Tibial artery (tissue), 4 donors: ENCODE measurements at places on chromosomes 1 and 21.

GRCh38 chr1:195794225-195794624 lies 814.0 kb downstream of the KCNT2 start:
- no peak for DNase-seq

GRCh38 chr1:42736571-42737200 lies 3.4 kb downstream of the CLDN19 start:
- no peak for DNase-seq

DNA sequence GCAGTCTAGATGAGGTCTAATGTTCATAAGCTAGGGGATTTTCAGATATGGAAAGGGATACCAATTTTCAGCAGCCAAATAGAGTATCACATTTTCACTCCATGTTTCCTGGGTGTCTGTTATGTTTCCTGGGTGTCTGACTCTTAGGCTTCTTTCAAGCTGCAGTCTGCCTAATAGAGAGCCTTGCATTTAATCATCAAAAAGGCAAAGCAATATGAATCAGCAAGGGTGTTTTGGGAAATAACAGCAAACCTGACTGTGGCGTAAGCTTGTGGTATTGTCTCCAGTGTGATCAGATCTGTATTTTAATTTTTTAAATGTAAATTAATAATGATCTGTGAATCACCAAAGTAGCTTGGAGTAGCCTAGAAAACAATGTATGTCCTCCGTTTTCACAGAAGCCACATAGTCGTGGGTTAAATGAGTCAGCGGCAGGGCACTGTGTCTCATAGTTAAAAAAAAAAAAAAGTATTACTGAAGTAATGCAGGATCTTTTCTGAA lies 10.4 kb downstream of the LGALS8 start:
- DNase-seq: no peak

GRCh38 chr1:182259229-182259872 lies 132.2 kb downstream of the GLUL start:
- peak; percentile 67 for DNase-seq

GRCh38 chr1:174812016-174812415 lies 187.7 kb upstream of the CACYBP start:
- no peak for DNase-seq

DNA sequence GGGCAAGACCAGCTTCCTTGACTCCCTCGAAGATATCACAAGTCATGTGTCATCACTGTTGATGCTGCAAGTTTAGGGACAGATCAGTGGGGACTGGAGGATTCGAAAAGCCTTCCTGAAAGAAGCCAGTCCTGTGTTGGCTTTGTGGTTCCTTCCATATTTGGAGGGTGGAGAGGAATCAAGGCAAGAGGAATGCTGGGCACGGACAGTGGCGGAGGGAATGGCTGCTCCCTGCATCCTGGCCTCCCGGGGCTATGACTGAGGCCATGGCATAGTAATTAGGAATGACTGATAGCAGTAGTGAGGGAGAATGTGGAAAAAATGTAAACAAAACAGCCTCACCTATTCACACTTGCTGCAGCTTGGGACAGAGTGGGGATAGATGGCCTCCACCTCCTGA lies 36.4 kb downstream of the VANGL1 start:
- no peak for DNase-seq

- DNase-seq: no peak
These were observed 316.4 kb upstream of the ADGRL2 start for GRCh38 chr1:81484284-81484683.

DNA sequence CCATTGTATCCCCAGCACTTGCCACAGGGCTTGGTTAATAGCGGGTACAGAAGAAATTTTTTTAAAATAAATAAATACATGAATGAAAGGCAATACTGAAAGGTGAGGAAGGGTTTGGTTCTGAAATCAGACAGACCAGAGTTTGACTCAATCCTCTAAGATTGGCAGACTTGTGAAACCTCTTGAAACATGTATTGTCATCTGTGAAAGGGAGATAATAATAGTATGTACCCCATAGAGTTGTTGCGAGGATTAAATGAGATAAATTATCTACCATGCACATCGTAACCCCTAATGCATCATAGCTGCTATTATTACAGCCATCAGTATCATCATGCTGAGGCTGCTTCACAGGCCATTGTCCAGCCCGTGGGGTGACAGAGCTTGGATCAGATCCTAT lies 41.4 kb downstream of the S1PR1 start:
- DNase-seq: no peak
